Activated gamma-delta T cell (primary cell): ENCODE measurements at places on chromosomes 12 and 14.

DNA sequence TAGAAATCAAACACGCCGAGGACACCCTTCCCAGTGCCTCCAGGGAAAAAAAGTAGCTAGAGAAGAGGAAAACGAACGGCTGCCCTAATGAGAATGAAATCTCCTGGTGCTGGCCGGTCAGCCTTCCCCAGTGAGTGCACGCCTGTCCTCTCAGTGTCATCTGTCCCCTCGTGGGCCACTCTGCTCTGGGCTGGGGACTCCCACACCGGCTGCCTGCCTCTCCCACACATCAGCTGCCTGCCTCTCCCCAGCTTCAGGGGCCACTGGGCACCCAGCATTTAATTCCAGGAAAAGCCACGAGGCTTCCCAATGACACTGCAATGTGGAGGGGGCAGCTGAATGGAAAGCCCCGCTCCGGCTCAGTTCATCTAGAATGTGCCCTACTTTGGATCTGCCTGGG is 59.0 kb downstream of the CCDC85C start:
- no peak for DNase-seq

DNA sequence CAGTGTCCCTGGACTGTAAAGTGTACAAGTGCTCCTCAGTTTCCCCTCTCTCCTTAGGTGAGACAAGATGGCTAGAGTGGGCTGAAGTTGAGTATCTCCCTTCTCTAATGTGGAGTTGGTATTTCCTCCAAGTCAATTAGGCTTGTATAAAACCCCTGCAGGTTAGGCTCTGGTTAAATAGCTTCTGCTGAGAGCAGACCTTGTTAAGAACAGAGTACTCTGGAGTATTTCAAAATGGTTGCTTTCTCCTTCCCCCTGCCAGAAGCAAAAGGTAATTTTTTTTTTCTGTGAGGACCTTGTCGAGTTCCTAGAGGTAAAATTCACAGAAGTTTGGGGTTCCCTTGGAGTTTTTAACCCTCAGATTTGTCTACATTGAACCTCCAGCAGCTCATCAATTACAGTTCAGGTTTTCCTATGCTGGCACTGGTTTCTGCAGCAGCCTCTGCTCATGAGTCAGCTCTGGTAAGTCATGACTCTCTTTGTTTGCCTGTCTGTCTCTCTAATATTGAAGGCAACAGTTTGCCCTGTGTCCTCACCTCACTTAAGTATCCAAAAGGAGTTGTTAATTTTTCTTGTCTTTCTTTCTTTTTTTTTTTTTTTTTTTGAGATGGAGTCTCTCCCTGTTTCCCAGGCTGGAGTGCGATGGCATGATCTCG is 27.8 kb upstream of the GLIPR1 start:
- no peak for DNase-seq

DNA sequence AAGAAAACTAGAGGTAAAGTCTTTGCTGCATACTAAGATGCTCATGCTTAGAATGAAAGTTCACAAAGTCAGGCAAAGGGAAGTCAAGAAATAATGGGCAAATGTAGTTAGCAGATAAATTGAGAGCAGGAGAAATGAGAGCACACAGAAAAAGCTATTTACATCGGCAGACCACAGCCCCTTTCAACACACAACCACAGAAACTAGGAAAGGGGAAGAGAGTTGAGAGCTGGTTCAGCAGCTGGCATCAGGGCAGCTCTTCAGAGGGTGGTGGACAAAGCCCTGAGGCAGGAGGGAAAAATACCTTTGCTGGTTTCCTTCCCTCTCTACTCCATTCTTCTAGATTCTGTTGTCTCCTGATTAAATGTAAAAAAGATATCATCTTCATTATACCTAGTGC is 95.4 kb upstream of the ANO4 start:
- DNase-seq: no peak

- DNase-seq: no peak
Observed at GRCh38 chr12:80120994-80121393, 21.7 kb downstream of the OTOGL start.

DNA sequence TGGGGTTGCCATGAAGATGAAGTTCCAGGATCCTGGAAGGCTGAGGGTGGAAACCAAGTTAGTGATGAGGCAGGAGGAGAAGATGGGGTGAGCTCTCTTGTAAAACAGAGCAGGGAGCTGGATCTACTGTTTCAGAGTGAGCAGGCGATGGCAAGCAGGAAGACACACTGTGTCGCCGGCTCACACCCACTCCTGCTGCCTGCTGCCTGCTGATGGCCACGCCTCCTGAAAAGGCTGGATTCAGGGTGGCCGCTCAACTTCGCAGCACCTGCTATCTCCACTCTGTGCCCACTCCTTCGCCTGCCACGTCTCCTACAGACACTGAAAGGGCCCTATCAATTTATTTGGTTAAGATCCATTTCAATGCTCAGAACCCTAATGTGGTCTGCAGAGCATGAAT is 96.1 kb downstream of the RBM19 start:
- DNase-seq: no peak

DNA sequence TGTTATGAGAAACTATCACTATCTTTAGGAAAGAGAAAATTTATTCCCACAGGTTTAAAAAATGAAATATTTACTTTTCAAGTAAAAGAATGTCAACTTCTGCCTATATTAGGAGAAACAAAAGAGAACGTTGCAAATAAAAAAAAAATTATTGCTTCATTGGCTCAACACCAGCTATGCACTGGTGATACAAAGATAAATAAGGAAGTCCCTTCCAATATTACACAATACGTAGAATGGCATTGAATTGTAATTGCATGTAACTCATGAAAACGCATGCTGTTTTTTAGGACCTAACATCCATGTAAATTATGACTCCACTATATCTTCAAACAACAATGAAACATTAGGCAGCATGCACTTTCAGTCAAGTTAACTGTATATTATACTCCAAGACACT is 56.4 kb upstream of the RERGL start:
- no peak for DNase-seq

DNA sequence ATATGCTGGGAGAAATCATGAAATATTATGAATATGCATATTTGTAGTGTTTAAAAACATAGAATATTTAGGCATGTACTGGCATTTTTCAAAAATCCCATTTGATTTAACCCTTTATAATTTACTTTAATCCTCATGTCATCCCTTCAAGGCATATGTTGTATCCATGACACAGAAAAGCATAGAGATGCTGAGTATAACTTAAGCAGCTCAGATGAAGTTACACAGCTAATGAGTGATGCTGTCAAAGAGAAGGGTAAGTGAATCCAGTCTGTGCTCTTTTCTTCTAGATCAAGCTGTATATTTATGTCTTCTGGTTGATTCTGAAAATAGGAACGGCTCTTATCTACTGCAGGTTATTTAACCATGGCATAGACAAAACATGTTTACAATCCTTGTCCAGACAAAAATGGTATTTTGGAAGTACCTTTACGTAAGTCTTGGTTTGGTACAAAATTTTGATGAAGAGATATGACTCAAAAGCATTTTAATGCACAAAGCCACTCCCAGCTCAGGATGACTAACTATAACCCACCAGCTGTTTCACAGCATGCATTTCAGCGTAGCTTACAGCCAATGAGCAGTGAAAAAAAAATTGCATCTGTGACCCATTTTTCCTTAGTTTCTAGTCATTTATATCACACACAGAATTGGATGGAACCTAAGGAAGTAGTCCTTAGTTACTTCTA is 201.7 kb downstream of the STXBP6 start:
- no peak for DNase-seq
